Naive thymus-derived CD8-positive, alpha-beta T cell (primary cell): ENCODE measurements at places on chromosomes 1 and 21. TPM values are rescaled to one million over a fixed set of nuclear protein-coding genes. Genes with fewer than 3 reads are reported as not detected.
A peak's percentile ranks its signal among the peaks of the same experiment; 100 is the strongest.

CD247 gene
- 244 TPM for polyA plus RNA-seq

PGLYRP4 gene
- polyA plus RNA-seq = not detected

CFAP74 gene
- not detected for polyA plus RNA-seq

ARHGEF16 gene
- not detected for polyA plus RNA-seq

REN gene
- polyA plus RNA-seq = not detected

IGSF9 gene
- not detected for polyA plus RNA-seq

ACKR1 gene
- polyA plus RNA-seq = not detected

RGS8 gene
- polyA plus RNA-seq = not detected

WDR64 gene
- not detected for polyA plus RNA-seq

AKR7A3 gene
- polyA plus RNA-seq = not detected

FAM20B gene
- 5.1 TPM for polyA plus RNA-seq

MIXL1 gene
- polyA plus RNA-seq = not detected

ARHGEF2 gene
- polyA plus RNA-seq = 13.8 TPM

DNA sequence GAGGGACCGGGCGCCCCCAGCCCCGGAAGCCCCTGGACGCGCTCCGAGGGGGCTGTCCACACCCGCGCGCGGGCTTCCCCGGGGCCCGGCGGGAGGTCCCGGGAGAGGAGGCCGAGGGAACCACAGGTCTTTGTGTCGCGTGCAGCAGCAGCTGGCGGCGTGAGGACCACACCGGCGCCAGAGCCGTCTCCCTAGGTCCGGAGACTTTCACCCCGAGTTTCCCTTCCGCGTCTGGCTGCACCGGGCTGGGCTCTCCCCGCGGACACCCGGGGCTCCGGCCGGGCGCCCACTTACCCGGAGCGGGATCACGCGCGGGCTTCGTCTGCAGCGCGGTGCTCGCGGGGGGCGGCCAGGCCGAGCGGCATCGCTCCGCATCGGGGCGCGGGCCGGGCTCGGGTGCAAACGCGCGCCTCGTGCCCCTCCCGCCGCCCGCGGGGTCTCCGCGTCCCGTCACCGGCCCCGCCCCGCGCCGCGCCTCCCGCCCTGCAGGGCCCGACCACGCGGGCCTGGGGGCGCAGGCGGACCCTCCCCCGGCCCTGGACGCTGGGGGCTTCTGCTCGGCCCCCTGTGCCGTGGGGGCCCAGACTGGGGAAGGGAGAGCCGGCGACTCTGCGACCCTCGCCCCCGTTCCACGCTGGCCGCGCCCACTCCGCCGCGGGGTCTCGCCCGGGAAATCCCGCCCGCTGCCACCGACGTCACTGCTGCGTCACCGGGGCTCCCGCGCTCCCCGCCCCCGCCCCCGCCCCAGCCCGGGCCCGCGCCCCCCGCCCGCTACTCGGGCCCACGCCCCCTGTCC is at the start of gene GNG4:
TSS of gene GNG4 (minus strand) at position 417 of the 796 bp plus-strand sequence. CDS start 65,946 bp downstream, outside the sequence.
- DNase-seq = no peak

DNA sequence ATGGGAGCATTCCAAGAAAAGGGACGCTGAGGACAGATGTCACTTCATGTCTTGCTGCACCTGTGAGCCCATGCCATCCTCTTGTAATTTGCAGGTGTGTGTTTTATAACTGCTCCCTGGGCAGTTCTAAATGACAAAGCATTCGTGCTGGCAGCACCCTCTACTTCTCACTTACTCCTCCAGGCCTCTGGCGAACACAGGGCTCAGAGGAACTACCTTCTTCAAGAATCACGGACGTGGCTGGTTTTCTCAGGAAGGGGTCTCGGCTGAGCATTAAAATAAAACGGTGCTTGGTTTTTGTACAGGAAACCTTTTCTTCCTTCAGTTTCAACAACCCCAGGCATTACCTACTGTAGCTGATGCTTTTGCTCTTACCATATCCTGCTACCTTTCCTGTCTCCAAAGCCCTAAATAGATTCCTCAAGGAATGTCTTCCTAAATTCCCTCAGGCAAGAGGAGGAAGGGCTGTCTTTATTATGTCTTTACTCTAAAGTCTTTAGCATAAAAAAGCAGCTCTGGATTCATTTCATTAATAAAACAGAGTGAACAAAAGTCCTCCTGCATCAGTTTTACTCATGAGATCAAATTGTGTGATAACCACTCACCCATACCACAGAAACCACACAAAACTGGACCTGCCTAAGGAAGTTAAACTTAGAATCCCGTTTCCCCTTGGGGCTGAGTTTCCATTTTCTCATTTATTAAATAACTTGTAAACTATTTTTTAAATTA is 79.0 kb upstream of the MAP10 start:
- no peak for DNase-seq

GRCh38 chr1:30399026-30399425 is 324.4 kb downstream of the MATN1 start:
- no peak for DNase-seq

GRCh38 chr21:16013570-16013969 is 283.8 kb downstream of the USP25 start:
- DNase-seq = no peak

- no peak for DNase-seq
Observed at GRCh38 chr1:234940841-234941240, 187.8 kb downstream of the TOMM20 start.

- DNase-seq = no peak
Observed at GRCh38 chr1:30908696-30909364, at the start of gene SDC3. SDC3 (minus strand) TSS chr1:30908758; CDS start chr1:30908586, 172 bp downstream.

- DNase-seq = no peak
Observed at GRCh38 chr21:37916310-37917051, at the start of gene KCNJ6. KCNJ6 (minus strand) TSS chr21:37916457; CDS start chr21:37840682, 75,775 bp downstream.

- DNase-seq = no peak
Observed at GRCh38 chr1:234270581-234271242, 102.5 kb upstream of the COA6 start.

- DNase-seq = no peak
Observed at GRCh38 chr1:235588916-235589515, 60.6 kb downstream of the GNG4 start.

- no peak for DNase-seq
Observed at GRCh38 chr1:233132445-233132844, 163.1 kb downstream of the PCNX2 start.

DNA sequence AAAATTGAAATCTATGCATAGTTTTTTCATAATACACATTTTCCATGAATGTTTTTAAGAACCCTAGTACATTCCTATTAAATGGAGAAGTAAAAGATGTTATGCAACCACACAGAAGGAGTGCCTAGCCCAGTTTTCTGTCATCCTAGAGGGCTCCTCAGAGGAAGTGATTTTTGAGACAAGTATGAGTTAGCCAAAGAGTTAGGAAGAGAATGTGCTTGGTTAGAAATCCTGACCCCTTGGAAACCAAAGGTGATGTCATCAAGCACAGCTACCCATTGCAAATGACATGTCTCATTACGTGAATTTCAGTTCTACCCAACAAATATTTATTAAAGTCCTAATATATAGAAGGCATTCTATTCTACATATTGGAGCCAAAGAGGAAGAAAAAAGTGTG is 88.9 kb upstream of the TNFSF4 start:
- DNase-seq = no peak

DNA sequence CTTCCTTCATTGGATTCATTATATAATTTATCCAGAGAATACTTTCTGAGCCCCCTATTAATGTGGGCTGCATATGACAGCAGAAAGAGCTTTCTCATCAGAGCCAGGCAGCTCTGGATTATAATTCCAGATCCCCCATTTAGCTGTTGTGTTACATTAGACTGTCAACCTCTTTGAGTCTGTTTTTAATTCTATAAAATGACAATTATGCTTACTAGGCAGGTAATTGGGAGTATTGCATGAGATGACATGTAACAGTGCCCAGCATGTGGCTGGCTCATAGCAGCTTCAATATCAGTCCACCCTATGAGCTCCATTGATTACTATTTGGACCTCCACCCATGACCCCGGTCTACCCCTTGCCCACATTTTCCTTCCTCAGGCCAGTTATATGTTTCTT is 49.6 kb downstream of the ABCA4 start:
- DNase-seq = no peak

GRCh38 chr1:243718893-243719292 is 131.2 kb downstream of the AKT3 start:
- DNase-seq = no peak

- DNase-seq = no peak
Observed at GRCh38 chr1:232810856-232811255, 5.6 kb downstream of the MAP10 start.

- no peak for DNase-seq
Observed at GRCh38 chr1:107633596-107633995, 331.4 kb downstream of the VAV3 start.

- no peak for DNase-seq
Observed at GRCh38 chr1:101588677-101589076, 351.9 kb downstream of the S1PR1 start.

DNA sequence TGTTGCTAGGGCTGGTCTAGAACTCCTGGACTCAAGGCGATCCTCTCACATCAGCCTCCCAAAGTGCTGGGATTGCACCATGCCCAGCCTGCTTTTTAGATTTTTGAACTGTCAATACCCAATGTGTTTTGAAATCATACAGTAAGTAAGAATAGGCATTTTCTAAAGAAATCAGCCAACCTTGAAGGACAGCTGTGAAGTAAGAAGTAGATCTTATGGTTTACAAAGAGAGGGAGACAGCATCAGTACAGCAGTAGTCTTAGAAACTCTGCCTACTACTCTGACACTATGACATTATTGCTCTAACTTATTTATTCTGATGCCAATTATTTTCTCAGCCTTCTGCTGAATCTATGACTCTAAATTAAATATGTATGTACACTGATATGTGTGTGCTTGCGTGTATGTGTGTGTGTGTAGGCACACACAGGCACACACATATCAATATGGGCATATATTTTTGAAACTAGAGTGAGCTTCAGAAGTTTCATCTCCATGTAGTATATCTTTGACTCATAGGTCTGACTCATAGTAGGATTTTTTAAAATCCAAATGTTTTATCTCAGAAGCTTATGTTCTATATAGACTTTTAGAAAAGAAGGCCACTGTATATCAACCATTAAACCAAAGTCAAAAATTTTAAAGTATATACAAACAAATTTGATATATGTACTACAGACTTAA is 140.4 kb downstream of the COL24A1 start:
- DNase-seq = no peak

DNA sequence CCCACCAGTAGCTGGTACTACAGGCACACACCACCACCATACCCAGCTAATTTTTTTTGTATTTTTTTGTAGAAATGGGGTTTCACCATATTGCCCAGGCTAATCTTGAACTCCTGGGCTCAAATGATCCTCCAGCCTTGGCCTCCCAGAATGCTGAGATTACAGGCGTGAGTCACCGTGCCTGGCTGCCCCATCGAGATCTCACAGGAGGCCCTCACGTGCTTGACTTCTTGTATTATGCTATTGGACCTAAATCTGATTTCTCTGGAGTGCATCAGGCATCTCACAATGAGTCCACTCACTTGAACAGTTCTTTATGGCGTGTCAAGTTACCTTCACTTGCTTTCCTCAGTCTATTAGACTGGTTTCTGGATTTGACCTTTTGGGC is 9.3 kb upstream of the RSRP1 start:
- no peak for DNase-seq

DNA sequence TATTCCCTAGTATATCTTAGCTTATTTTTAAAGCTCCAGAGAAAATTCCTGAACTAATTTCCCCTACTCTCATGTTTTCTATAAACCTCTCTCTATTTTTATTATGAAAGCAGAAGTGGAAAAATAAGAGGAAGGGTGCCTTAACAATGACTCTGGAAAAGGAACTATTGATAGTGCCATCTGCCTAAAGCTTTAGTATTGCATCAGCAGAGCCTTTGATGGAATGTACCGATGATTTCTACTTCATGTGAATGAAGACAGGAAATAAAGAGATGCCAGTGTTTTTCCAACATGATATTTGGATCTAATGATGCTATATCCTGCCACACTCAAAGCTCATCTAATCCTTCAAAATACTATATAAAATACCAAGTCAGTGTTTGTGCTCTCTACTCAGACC is 35.1 kb downstream of the TNFSF18 start:
- no peak for DNase-seq

- DNase-seq = no peak
Observed at GRCh38 chr1:60599574-60599973, 482.8 kb upstream of the NFIA start.

DNA sequence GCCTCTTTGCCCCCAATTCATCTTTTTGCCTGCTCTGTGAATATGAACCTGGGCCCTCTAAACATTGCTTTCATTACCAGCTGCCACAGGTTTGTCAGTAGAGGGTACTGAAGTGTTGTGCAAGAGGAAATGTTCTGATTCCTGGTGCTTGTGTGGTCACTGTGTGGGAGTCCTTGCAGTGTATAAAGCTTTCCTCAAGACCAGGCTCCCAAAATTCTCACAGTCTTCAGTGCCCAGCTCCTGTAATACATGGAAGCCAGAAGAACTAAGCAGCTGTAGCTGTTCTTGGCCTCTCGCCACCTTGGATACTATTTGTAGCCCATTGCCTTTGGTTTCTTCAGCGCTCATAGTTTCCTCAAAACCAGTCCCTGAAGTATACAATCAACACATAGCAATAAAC is 1046.2 kb downstream of the BRINP3 start:
- no peak for DNase-seq

- peak; percentile 26 for DNase-seq
Observed at GRCh38 chr1:179251675-179252074, 22.2 kb upstream of the ABL2 start.

DNA sequence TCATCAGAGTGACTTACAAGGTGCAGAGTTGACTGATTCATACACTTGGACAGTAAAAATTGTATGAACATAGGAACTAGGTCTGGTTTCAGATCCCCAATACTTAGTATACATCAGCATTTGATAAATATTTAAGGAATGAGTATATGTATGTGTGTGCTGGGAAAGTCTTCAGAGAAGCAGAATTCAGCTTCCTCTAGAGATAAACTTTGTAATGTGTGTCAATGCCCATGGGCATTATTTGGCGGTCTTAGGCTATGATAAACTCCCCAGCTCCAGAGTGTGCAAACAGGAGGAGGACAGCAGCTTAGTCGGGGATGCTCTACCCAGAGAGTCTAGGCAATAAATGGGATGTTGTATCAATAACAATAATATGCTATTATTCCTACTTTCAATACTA is 2.9 kb upstream of the CAMK1G start:
- DNase-seq = no peak
